ENCODE measurements at places on chromosomes 2 and 18.

GRCh38 chr2:163633291-163633690 lies 102.5 kb downstream of the FIGN start:
- no peak for DNase-seq

DNA sequence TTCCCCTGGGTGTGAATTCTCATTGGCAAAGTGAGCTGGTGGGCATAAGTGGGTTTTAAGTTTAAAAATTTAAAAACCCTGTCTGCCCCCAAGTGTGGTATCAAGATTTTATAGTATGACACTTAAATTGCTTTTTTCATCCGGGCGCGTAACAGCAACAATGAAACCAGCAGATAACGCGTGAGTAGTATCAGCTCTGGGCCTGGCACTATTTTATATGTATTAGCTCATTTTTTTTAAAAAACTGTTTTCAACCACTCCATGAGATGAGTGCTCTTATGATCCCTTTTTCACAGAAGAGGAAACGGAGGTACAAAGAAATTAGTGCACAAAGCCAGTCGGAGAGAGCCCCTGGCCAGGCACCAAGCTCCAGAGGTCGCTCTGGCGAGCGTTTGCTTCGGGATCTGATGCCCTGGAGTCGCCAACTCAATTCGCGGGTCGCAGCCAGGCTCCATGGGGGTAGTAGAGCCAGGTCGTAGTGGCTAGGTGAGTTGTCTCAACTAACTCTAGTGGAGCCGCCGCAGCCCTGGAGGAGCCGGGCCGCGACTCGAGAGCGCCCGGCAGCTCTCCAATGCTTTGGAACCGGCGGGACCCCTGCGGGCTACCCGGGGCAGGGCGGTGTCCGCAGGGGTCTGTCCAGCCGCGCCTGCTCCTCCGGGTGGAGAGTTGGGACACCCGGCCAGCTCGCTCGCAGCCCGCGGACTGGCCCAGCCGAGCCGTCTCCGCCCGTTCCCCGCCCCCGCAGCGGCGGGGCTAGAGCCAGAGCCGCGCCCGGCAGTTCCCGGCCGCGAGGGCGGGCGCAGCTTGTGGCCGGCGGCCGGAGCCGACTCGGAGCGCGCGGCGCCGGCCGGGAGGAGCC lies at the start of gene IL1R1:
Gene IL1R1, plus strand, starts transcription at position 777 of the 859 bp plus-strand sequence. CDS start 14,979 bp downstream, outside the sequence.
- DNase-seq: no peak

DNA sequence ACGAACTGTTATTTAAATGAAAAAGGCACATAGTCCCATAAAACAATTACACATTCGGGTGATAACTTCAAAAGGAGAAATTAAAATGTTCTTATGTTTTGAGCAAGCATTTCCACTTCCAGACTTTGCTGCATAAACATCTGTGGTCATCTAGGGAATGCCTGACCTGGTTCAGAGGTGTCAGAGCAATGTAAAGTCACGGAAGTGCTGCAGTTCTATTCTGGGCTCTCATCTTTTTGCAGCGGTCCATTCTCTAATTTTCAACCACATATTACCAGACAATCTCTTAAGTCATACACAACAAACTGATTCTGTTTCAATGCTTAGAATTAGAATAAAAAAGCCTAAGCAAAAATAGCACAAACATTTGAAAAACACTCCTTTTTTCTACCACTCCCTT lies 22.0 kb upstream of the PTH2R start:
- DNase-seq: no peak

DNA sequence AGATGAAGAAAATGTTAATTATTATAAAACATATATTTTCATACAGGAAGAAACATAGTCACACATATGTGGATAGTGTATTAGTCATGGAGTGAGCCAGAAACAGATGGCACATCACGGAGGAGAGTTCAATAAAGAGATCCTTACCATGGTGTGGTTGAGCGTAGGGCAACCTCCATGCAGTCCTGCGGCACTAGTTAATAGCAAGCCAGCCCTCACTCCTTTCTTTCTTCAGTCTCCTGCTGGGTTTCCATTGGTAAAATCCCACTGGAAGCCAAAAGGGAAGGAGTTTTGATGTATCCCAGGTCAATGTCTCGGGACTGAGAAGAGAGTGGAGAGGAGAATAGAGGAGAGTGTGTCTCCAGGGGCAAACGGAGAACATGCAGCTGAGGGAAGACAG lies 328.1 kb downstream of the NR4A2 start:
- no peak for DNase-seq

- DNase-seq: peak; percentile 67
Measured at GRCh38 chr18:31581498-31582197, 10.0 kb upstream of the TTR start.
